Fibroblast of villous mesenchyme (primary cell): ENCODE measurements at places on chromosomes 6 and 20. TPM values are rescaled to one million over a fixed set of nuclear protein-coding genes. Genes with fewer than 3 reads are reported as not detected.

The NSFL1C gene
- total RNA-seq: 22.0 and 24.5 TPM in 2 replicates

The STK35 gene
- total RNA-seq: 17.7 and 20.3 TPM in 2 replicates

The NDRG3 gene
- 18.0 and 30.7 TPM in 2 replicates for total RNA-seq

The AP5S1 gene
- 17.7 and 20.6 TPM in 2 replicates for total RNA-seq

The BMP7 gene
- not detected in 2 replicates for total RNA-seq

The IP6K3 gene
- total RNA-seq: 2.6 and 6.0 TPM in 2 replicates

The CDSN gene
- not detected in 2 replicates for total RNA-seq

The SCUBE3 gene
- 10.0 and 26.8 TPM in 2 replicates for total RNA-seq
